ENCODE measurements at places on chromosomes 7 and 10.

DNA sequence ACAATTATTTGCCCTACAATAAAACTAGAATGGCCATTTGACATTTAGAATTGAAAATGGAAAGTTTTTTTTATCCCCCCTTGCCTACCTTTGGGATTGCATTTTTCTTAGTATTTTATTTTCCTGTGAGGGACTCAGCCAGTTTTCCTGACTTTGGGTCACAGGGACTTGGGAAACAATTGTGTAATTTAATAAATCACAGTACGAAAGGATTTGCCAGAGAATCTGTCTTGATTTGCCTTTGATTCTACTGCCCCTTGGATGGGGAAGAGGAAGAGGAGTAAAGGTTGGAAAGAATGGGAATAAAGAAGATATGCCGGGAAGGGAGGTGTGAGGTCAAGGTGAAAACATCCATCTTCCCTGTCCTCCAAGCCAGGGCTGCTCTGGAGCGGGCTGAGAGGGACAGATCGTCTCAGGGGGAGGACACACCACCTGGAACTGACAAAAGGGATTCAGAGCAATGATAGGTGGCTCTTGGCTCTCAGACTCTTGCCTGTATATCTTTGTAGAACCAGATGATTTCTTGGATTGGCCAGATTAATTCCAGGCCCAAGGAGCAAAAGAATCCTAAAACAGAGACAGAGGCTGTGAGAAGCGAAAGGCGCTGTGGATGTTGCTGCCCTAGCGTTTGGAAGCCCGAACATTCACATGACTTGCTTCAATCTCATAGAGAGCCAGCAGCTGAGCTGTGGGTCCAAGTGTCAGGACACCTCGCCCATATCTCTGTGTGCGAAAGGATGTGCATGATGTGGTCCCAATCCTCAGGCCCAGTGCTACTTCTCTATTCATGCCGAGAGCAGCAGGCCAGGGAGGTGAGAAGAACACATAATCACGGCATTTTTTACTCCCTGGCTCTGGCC, 50.3 kb upstream of the ZEB1 start:
- no peak for DNase-seq

- DNase-seq: no peak
Observed at GRCh38 chr10:36002445-36002844, 360.3 kb upstream of the FZD8 start.

- DNase-seq: no peak
Observed at GRCh38 chr7:24715661-24716479, 41.4 kb downstream of the GSDME start.

DNA sequence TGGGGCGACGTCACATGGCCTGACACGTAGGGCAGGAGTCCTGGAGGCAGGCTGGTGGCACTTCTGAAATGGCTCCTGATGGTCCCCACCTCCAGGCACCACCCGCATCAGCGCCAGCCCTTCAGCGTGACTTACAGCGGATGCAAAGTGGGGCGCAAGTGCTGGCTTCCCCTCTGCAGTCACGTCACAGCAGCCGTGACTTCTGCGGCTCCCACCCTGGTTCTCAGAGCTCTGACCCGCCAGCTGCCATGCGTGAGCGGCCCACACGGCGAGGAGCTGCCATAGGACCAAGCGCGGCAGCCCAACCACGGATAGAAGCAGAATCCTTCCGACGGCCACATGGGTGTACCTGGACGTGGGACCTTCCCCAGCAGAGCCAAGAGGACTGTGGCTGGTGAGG, 159.0 kb downstream of the ELFN1 start:
- no peak for DNase-seq
